Stimulated activated naive CD8-positive, alpha-beta T cell treated with anti-CD3 and anti-CD28 coated beads, Interleukin-15, amount 100 ng/mL, for 72 hours (primary cell): ENCODE measurements at places on chromosomes 7 and 10.

GRCh38 chr7:139561-140243, 52.7 kb upstream of the FAM20C start:
- no peak for DNase-seq

- DNase-seq: no peak
Observed at GRCh38 chr7:156198277-156198676, 386.0 kb upstream of the SHH start.

DNA sequence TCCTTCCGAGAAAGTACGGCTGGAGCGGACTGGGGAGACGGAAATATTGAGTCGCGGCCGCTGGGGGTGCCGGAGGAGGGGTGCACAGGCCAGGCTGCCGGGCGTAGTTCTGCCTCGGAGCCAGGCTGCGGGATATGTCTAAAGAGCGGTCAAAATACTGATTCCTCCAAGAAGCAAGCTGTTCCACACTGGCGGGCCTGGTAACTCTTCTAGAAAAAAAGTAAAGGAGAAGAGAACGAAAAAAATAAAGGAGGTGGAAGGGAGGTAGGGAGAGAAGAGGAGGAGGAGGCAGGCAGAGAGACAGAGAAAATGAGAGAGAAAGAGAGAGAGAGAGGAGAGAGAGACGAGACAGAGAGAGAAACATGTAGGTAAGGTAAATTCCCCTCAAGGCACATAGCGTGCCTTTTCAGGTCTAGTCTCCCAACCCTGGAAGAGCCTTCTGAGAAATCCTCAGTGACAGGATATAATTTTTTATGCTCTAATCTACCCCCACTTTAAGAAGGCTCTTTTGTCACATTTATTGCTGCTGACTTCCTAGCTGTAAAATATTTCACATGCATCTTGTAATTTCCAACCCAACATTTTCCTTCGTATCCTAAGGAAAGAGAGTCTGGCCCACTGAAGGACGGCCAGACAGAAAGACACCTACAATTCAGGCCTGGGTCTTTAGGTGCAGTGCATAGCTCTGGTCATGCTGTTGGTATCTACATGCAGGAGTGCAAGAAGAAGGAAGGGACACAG, 5.7 kb downstream of the DLX5 start:
- no peak for DNase-seq

DNA sequence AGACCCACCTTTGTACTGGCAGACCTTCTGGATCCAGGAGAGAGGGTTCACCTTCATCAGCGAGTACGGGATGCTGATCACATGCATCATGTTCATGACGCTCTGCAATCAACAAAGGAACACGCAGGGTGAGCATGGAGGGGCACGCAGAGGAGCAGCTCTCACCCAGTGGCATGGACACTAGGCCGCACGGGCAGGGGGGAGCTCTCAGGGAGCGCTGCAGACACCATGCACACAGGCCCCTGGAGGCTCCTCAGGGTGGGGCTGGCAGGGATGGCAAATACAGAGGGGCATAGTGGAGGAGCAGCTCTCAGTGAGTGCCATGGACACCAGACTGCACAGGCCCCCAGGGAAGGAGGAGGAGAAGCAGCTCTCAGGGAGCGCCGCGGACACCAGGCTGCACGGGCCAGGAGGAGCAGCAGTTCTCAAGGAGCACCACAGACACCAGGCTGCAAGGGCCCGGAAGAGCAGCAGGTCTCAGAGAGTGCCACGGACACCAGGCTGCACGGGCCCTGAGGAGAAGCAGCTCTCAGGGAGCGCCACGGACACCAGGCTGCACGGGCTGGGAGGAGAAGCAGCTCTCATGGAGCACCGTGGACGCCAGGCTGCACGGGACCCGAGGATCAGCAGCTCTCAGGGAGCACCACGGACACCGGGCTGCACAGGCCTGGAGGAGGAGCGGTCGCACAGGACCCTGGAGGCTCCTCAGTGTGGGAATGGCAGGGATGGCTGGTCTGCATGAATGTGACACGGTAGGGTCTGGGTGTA, 249.5 kb downstream of the ZMYND11 start:
- no peak for DNase-seq

- DNase-seq: no peak
Observed at GRCh38 chr7:139582130-139582650, 58.7 kb downstream of the CLEC2L start.

GRCh38 chr10:80536361-80536835, 1.3 kb upstream of the SH2D4B start:
- no peak for DNase-seq

DNA sequence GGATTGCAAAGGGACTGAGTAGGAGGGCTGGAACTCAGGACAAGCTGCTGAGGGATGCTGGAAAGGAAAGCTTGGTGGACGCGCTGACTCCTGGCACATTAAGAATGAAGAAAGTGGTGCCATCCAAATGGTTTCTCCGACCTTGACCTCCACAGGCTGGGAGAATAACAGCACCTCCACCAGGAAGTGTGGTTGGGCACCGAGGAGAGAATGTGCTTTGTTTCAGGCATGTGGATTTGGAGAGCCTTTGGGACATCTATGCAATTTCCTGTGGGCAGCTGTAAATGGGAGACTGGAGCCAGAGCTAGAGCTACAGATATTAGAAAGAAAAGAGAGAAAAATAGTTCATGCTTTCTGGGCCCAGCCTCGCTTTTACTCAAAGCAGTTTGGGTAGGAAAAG, 29.8 kb upstream of the HABP2 start:
- DNase-seq: no peak

- no peak for DNase-seq
Observed at GRCh38 chr10:132094581-132095234, 29.0 kb downstream of the JAKMIP3 start.

DNA sequence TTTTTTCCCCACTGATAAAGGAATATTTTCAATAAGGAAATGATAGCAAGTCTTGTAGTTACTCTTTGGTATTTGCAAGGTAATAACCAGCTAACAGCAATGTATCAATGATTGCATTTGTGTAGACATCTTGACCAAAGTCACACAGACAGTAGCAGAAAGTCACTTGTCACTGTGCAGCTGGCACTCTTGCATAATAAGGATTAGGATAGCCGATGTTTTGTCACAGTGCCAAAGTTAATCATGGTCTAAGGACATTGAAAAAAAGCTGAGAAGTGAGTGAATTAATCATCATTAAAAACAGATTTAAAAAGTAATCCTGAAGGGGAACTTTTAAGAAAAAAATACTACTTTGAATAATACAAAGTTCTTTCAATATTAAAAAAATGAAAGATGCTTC, 834.3 kb upstream of the C7orf33 start:
- DNase-seq: no peak

DNA sequence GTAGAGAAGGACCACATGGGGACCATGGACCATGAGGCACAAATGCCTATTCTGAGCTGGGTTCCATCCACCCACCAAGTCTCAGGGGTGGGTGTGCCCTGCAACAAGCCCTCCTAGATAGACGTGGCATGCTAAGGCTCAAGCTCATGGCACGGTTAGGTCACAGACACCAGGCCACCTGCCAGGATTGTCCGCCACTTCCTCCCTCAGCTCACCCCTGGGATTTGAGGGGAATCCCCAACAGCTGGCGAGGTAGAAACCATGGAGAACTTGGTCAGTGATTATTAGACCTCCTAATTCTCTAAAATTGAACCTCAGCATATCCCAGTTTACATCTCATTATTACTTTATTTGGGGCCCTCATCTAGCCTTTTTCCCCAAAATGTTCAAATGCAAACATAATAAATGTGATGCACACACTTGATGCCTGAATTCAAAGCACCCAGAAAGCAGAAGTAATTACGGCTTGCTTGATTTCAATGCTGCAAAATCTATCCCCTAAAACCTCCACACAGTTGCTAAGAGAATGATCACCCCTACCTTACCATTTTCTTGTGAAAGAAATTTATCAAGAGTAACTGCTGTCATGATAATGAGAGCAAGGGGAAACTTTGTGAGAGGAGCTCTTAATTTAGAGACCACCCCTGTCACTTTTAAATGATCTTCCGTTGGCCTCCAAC, 366.6 kb upstream of the PFKP start:
- DNase-seq: no peak

DNA sequence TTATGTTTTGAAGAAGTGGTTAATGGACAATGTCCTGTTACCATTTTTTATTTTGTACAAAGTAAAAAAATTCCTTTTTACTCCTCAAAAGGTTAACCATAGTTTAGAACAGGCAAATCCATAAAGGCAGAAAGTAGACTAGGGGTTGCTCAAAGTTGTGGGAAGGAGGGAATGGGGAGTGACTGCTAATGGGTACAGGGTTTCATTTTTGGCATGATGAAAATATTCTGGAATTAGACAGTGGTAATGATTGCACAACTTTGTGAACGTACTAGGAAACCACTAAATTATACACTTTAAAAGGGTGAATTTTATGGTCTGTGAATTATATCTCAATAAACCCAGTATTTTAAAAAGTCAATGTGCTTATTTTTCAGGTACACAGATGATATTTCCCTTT, 35.4 kb upstream of the CDK14 start:
- DNase-seq: no peak

GRCh38 chr10:116521424-116522290, 24.1 kb upstream of the PNLIP start:
- peak; percentile 7 for DNase-seq

DNA sequence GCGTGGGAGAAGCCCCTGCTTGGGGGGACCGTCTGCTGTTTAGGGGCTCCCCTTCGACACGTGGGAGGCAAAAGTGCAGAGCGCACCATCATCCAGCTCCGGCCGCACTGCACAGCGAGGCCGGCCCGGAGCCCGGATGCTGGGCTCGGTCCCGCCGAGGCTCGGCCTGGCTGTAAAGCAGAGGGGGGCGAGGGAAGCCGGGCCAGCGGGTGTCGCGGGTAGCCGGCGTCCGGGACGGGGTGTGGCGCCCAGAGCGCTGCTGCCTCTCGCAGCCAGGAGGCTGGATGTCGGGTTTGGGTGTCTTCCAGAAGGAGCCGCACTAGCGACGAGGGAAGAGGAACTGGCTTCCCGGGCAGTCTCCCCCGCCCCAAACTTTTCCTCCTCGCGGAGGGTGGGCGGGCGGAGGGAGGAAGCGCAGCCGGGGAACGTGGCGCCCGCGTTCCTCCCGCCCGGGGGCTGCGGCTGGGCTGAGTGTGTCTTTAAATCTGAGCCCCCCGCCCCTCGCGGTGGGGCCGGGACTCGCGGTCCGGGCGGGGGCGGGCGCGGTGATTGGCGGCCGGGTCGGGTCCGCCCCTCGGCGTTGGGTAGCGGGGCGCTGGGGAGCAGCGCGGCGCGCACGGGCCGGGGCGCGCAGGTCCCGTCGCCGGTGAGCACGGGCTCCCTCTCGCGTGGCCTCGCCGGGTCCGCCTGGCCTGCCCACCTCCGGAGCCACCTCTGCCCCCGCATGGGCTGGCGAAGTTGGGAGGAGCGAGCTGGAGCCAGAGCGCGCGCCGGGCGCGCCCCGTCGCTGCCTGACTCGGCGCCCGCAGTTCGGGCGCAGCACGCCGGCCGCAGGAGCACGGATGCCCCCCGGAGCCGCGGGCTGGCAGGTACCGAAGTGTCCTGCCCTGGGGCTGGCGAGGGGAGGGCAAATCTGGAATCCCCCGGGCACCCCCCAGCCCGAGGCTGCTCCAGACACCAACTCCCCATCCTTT, at the start of gene PALD1:
Gene PALD1 (plus strand): TSS at position 577 of the 974 bp plus-strand sequence. CDS start 47,185 bp downstream, outside the sequence.
- peak; percentile 50 for DNase-seq

- no peak for DNase-seq
Observed at GRCh38 chr7:85021101-85021704, 165.7 kb downstream of the SEMA3D start.

GRCh38 chr10:89494575-89494974, 40.8 kb downstream of the SLC16A12 start:
- DNase-seq: no peak

GRCh38 chr7:23100697-23101096, 4.9 kb upstream of the KLHL7 start:
- DNase-seq: no peak

DNA sequence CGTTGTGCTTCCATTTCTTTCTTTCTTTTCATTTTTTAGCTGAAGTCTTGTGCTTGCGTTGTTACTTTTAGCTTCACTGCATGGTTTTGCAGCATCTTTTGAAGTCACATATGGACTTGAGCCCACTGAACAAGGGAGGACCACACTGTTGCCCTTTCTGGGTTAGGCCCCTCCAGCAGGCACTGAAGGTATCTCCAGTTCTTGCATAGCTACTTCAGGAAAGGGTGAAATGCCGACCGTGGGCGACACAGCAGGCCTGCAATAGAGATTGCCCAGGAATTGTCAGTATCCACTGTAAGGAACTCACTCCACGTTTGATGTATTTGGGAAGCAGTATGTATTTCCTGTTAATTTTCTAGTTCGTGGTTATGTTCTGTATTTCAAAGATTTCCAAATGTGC, 85.1 kb downstream of the WDR37 start:
- no peak for DNase-seq
